Activated CD8-positive, alpha-beta T cell treated with anti-CD3 and anti-CD28 coated beads, Interleukin-2, amount 10 ng/mL, durations not matched to agents 7 days and 5 days (primary cell): ENCODE measurements at places on chromosomes 13 and 19. TPM values are rescaled to one million over a fixed set of nuclear protein-coding genes. Genes with fewer than 3 reads are reported as not detected.

Gene IGSF23
- not detected for total RNA-seq

DNA sequence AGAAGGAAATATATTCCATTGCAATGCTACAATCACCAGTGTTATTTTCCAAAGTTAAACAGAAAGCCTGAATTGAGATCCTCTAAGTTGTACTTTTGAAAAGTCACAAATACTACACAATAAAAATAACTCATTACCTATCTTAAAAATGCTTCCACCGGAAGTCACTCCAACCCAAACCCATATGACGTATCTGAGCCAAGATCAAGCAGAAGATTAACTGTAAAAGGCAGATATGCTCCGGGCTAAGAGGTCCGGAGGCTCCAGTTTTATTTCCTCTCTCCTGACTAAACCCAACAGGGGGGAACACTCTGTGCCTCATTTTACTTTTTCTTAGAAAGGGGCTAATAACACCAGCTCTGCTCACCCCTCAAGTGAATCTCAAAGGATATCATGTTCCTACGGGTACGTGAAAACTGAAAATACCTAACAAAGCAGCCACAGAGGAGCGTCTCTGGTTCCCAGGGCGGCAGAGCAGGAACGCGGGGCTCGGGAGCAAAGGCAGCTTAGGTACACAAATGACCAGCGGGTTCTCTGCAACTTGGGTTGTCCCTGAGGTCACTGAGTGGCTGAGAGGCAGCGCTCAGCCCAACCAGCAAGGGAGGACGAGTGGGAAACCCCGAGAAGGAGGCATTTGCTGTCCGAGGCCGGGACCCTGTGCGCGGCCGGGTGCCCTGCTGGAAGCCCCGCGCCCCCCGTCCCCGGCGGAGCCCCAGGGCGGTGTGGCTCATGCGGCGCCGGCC is 750 bp downstream of the RAB20 start:
- peak overlapping the region; percentile 80 for H3K4me3 ChIP-seq
- H3K27ac ChIP-seq: peak overlapping the region; percentile 40
- H3K4me1 ChIP-seq: peaks cover 34% of the 10 kb centered on the region

DNA sequence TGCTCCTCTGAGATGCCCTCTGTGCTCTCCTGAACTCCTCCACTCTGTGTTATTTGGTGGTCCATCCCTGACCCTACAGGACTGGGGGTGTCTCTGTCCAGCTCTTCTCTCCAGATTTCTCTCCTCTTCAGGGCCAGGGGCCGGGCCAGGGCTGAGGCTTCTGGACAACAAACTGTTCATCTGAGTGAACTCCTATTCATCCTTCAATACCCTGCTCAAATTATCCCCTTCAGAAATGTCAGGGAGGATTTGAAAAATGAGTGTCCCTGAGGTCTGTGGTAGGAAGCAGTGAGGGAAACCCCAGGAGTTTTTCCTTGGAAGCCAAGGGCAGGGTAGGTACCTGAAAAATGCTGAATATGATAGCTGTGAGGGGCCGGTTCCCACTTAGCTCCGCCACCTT is 7.6 kb downstream of the PDE4C start:
- no peak for DNase-seq
- H3K4me1 ChIP-seq: peaks cover 6% of the 10 kb centered on the region
- no peak overlapping the region for H3K27ac ChIP-seq
- no peaks in the 10 kb centered on the region for H3K36me3 ChIP-seq
- H3K4me3 ChIP-seq: no peak overlapping the region
- H3K27me3 ChIP-seq: peaks cover 10% of the 10 kb centered on the region

Gene PSG11
- total RNA-seq: not detected

Gene ITGBL1
- total RNA-seq: not detected

- peaks cover 5% of the 10 kb centered on the region for H3K4me1 ChIP-seq
- no peak within 1 kb of the TSS for H3K27ac ChIP-seq
- DNase-seq: no peak
- H3K4me3 ChIP-seq: no peak within 1 kb of the TSS
Measured at GRCh38 chr19:49362048-49362928, at the start of gene TEAD2. TSS of gene TEAD2 (minus strand) at chr19:49362416. CDS start at chr19:49360075, 2,341 bp downstream.
